ENCODE measurements at places on chromosomes 6 and 20.

DNA sequence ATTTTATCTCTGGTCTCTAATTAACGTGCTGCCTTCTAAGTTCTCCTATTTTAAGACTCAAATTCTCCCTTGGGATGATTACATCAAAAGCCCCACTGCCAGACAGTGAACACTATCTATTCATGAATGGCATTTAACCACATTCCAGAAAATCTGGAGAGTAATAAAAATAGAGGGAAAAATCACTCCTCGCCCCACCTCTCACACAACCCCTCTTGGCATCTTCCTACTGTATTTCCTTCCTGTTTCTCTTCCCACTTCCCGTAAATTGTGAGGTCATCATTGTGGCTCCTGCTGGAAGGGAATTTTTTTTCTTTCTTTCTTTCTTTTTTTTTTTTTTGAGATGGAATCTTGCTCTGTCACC lies 31.5 kb downstream of the RAB44 start:
- H3K27me3 ChIP-seq, result no peaks in the 10 kb centered on the region
- H3K4me3 ChIP-seq, result no peak overlapping the region
- H3K4me1 ChIP-seq, result peaks cover 3% of the 10 kb centered on the region
- no peaks in the 10 kb centered on the region for H3K36me3 ChIP-seq
- no peak overlapping the region for H3K27ac ChIP-seq
- DNase-seq, result no peak

DNA sequence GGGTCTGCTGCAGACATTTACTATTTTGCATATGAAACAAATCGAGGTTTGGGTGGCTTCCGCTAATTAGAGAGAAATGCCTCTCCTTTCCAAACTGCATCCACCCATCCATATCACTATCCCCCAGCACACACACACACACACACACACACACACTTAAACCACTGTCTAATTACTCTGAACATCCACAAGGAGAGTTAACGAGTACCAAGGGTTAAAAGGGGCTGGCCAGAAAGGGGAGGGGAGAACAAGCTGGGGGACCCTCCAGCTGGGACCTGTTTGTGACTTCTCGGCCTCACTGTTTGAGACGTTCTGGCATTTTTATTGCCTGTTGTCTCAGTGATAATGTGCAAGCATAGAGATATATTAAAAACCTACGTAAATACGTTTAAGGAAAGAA lies 261.2 kb downstream of the FOXC1 start:
- no peaks in the 10 kb centered on the region for H3K27me3 ChIP-seq
- H3K4me1 ChIP-seq, result peaks cover 14% of the 10 kb centered on the region
- no peaks in the 10 kb centered on the region for H3K36me3 ChIP-seq
- no peak overlapping the region for H3K27ac ChIP-seq
- DNase-seq, result no peak

GRCh38 chr6:53358440-53359094 lies 9.8 kb upstream of the ELOVL5 start:
- peak overlapping the region; percentile 58 for H3K27ac ChIP-seq
- no peak for DNase-seq
- H3K4me3 ChIP-seq, result peak overlapping the region; percentile 76
- H3K27me3 ChIP-seq, result no peaks in the 10 kb centered on the region

GRCh38 chr6:106120006-106120405 lies 33.9 kb downstream of the PRDM1 start:
- no peaks in the 10 kb centered on the region for H3K27me3 ChIP-seq
- H3K36me3 ChIP-seq, result no peaks in the 10 kb centered on the region
- peaks cover 9% of the 10 kb centered on the region for H3K4me1 ChIP-seq

DNA sequence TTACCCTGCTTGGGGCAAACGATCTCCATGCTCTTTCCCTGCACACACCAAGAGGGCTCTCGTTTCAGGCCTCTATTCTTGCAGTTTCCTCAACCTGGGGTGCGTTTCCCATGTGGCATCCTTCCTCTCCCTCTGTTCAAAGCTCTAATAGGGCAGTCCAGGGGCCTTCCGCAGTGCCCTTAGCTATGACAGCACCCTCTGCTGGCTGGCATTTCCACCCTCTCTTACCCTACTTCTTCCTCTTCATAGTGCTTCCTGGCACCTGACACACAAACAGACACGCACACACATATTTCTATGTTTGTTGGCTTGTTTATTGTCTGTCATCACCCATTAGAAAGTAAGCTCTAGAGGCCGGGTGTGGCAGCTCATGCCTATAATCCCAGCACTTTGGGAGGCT lies 294.0 kb downstream of the CLIC5 start:
- no peaks in the 10 kb centered on the region for H3K4me1 ChIP-seq
- H3K27me3 ChIP-seq, result no peaks in the 10 kb centered on the region
- no peak overlapping the region for H3K27ac ChIP-seq
- H3K4me3 ChIP-seq, result no peak overlapping the region

DNA sequence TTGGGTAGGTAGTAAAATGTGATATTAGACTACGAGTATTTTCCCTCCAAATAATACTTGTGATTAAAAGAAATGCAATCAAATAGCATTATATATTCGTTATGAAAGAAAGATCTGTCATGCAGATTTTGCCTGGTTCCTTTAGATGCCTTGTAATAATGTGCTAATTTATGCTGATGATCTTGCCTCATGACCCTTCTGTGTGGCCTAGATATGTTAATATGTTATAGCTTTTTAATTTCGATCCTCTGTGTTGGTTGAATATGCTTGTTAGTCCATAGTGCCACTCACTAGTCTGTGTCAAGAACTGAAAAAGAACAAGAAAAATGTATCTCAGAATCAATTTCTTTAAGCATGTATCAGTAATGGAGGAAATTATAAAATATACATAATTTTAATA lies 31.9 kb downstream of the CDKAL1 start:
- no peaks in the 10 kb centered on the region for H3K4me1 ChIP-seq
- no peak overlapping the region for H3K27ac ChIP-seq
- H3K4me3 ChIP-seq, result no peak overlapping the region
- no peaks in the 10 kb centered on the region for H3K36me3 ChIP-seq
- no peak for DNase-seq

GRCh38 chr6:149228311-149228955 lies 89.1 kb upstream of the TAB2 start:
- no peak overlapping the region for H3K27ac ChIP-seq
- no peak for DNase-seq
- peaks cover 6% of the 10 kb centered on the region for H3K4me1 ChIP-seq
- H3K27me3 ChIP-seq, result no peaks in the 10 kb centered on the region

- peaks cover 3% of the 10 kb centered on the region for H3K27me3 ChIP-seq
- no peak for DNase-seq
- H3K36me3 ChIP-seq, result peaks cover 5% of the 10 kb centered on the region
- H3K4me3 ChIP-seq, result no peak overlapping the region
- H3K27ac ChIP-seq, result no peak overlapping the region
Measured at GRCh38 chr20:38650010-38650409, 48.4 kb downstream of the ARHGAP40 start.

DNA sequence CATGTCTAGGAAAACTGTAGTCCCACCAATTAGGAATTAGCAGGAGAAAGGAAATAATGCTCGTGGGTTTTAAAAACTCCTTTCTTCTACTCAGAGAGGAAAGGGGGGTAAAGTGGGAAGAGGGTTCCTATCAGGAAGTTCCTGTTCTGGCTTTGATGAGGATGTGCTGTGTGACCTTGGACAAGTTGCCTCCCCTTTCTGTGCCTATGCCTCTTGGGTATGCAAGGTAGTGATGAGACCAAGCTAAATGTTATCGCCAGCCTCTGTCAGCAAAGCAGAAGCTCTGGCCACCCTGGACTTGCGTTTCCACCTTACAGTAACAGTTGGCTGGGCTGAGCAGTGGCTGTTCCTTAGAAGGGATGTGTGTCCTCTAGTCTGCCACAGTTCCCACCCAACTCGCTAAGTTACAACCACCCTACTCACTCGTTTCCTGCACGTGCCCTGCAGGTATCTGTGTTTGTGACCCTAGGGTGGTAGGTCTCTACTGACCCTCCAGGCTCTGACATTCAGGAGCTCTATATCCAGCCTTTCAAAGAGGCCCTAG lies 110.0 kb downstream of the PREX1 start:
- H3K4me3 ChIP-seq, result no peak overlapping the region
- no peak overlapping the region for H3K27ac ChIP-seq
- H3K27me3 ChIP-seq, result no peaks in the 10 kb centered on the region
- H3K36me3 ChIP-seq, result no peaks in the 10 kb centered on the region
- no peak for DNase-seq

Data from trophoblast cell (in vitro differentiated cells and primary cell).